Activated CD8-positive, alpha-beta memory T cell treated with anti-CD3 and anti-CD28 coated beads, Interleukin-2, amount 10 ng/mL, durations not matched to agents 7 days and 5 days (primary cell): ENCODE measurements at places on chromosomes 1 and 21.

- H3K4me3 ChIP-seq = no peak overlapping the region
- no peaks in the 10 kb centered on the region for H3K4me1 ChIP-seq
- H3K27ac ChIP-seq = no peak overlapping the region
- H3K36me3 ChIP-seq = no peaks in the 10 kb centered on the region
- no peaks in the 10 kb centered on the region for H3K27me3 ChIP-seq
These were observed 1369.1 kb upstream of the ADGRL4 start for GRCh38 chr1:80375662-80376061.

DNA sequence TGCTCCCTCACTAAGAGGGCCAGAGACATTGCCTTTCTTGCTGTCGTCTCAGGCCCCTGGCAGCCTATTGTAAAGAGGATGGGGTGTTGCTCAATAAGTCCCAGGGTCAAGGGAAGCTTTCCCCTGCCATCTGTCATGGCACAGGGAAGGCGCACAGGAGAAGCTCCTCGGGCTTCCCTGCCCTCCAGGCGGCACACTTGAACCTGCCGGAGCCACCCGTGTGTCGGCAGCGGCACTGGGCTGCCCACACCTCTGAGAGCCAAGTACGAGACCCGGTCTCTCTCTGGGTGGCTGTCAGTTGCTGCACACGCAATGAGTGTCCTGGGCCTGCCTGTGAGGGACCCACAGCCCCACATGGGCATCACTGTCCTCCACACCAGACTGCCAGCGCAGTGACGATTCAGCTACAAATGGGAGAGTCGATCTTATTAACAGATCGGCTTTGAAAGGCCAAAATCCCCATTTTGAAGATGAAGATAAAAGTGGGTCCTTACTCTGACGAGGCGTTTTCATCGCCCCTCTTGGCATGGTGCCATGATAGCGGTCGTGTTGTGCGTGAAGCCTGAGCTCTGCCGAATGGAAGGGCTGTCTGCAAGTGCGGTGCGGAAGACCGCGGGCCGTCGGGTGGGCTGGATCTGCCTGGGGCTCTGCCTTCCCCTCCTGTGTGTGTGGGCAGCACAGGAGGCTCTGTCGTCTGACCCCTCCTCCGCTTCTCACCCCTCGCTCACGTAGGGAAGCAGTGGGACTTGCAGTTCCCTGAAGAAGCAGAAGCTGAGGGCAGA lies 29.2 kb upstream of the PDXK start:
- no peak overlapping the region for H3K4me3 ChIP-seq
- H3K27me3 ChIP-seq = no peaks in the 10 kb centered on the region
- no peak for DNase-seq
- no peak overlapping the region for H3K27ac ChIP-seq

DNA sequence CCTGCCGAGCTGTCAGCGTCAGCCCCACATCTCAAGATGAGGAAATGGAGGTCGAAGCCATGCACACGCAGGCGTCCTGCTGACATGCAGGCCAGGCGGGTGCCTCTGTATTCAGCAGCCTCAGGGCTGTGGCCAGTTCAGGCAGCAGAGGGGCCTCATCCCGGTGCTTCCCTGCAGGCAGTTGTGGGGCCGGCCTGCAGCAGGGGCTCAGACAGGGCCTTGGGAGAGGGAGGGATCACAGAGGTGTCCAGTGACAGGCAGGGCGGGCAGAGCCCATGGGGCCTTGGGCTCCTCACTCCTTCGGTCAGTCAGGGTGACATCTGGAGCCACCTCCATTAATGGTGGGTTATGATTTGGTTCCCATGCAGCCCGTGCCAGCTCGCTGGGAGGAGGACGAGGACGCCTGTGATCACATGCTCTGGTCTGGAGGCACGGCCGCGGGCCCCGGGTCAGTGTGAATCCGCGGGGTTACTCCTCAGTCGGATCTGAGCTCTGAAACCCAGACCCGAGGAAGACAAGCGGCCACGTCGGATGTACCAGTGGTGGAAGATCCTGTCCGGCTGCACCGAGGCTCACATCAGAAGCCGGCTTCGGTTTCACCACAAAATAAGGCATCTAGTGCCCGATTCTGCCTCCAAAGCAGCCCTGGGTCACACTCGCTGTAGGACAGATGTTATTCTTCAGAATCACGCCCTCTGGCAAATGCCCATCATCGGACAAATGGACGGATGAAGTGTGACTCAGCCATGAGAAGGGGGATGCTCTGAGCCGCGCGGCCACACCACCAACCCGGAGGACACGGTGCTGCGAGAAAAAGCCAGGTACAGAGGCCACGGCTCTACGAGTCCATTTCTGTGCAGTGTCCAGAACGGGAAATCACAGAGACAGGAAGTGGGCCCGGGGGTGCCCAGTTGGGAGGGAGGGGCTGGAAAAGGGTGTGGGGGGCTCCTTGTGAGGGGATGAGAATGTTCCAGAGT lies 33.4 kb downstream of the KRTAP10-1 start:
- no peak overlapping the region for H3K27ac ChIP-seq
- H3K4me1 ChIP-seq = peaks cover 16% of the 10 kb centered on the region
- H3K4me3 ChIP-seq = no peak overlapping the region
- DNase-seq = no peak

- DNase-seq = no peak
- H3K36me3 ChIP-seq = peaks cover 4% of the 10 kb centered on the region
- no peak overlapping the region for H3K4me3 ChIP-seq
- peaks cover 6% of the 10 kb centered on the region for H3K27me3 ChIP-seq
- H3K4me1 ChIP-seq = peaks cover 12% of the 10 kb centered on the region
These were observed 20.7 kb downstream of the PDIK1L start for GRCh38 chr1:26132128-26132833.

GRCh38 chr1:61254634-61255357 lies 172.4 kb downstream of the NFIA start:
- H3K27ac ChIP-seq = peak overlapping the region; percentile 9
- no peaks in the 10 kb centered on the region for H3K27me3 ChIP-seq
- H3K36me3 ChIP-seq = peaks cover 2% of the 10 kb centered on the region
- DNase-seq = peak; percentile 42
- H3K4me3 ChIP-seq = peak overlapping the region; percentile 14

DNA sequence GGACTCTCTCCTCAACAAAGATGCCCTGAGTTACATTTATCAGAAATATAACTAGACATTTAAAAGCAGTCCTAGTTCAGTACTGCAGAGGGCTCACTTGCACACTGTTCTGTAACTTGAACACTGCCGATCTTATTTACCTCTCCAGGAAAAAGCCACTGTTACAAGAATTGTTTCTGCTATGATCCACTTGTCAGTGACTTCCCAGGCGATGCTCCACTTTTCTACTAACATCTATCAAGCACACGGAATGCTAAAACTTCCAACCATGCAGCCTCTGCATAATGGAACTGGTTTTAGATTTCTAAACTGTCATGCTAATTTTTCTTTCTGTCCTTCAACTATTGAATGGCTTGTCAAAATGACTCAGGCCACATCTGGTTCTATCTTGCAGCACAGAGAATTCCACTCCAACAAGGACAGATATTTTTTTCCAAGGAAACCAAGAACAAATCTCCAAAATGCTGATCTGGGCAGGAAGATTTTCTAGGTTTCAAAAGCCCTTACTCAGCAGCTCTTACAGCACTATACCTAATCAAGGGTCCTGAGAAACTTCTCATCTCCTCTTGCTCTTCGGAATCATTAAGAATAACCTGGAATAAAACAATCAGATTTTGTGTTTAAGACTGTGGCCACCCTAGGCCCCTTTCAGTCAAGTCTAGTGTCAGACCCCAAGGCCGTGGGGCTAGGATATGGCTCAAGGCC lies 9.9 kb downstream of the SEC16B start:
- no peaks in the 10 kb centered on the region for H3K27me3 ChIP-seq
- H3K27ac ChIP-seq = no peak overlapping the region
- DNase-seq = no peak
- H3K4me1 ChIP-seq = no peaks in the 10 kb centered on the region
- H3K36me3 ChIP-seq = no peaks in the 10 kb centered on the region

DNA sequence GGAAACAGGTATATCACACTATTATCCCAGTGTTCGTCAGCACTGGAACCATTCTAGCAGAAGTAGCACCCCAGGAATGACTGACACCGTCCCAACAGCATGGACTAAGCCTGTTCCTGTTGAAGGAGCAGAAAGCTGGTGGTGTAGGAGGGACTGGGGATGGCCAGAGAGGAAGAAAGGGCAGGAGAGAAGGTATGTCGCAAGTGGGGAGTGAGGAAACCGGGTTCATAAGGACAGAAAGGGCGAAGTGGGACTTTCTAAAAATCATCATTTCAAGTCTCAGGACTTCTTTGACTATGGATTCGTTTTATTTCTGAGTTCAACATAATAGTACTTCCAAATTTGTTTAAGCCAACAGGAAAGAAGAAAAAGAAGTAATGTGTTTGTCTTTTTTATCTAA lies 19.7 kb upstream of the MX1 start:
- peaks cover 79% of the 10 kb centered on the region for H3K36me3 ChIP-seq
- H3K27me3 ChIP-seq = no peaks in the 10 kb centered on the region

- H3K27ac ChIP-seq = no peak overlapping the region
- no peak overlapping the region for H3K4me3 ChIP-seq
- no peaks in the 10 kb centered on the region for H3K36me3 ChIP-seq
- no peaks in the 10 kb centered on the region for H3K4me1 ChIP-seq
- peaks cover 16% of the 10 kb centered on the region for H3K27me3 ChIP-seq
- peak; percentile 1 for DNase-seq
These were observed 523.8 kb downstream of the PTPRU start for GRCh38 chr1:29760067-29760564.

DNA sequence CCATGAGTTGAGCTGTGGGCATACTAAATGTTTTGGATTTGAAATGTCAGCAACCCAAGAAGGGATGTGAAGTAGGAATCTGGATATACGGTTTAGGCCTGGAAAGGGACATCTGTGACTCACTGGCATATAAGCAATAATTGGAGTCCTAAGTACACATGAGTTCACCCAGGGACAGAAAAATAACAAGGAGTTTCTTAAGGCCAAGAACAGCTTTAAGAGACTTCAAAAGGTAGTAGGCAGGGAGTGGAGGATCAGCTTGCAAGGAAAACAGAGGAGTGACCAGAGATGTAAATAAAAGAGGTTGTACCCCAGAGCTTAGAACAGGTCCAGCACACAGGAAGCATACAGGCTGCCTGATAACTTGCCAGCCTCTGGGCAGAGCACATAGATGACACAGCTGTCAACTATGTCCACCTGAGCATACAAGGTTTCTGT lies 28.1 kb downstream of the TMEM50B start:
- H3K27me3 ChIP-seq = no peaks in the 10 kb centered on the region
- peaks cover 15% of the 10 kb centered on the region for H3K36me3 ChIP-seq
- H3K4me3 ChIP-seq = no peak overlapping the region
- no peaks in the 10 kb centered on the region for H3K4me1 ChIP-seq
- DNase-seq = no peak

- no peak overlapping the region for H3K27ac ChIP-seq
- DNase-seq = no peak
- no peaks in the 10 kb centered on the region for H3K4me1 ChIP-seq
- H3K27me3 ChIP-seq = peaks cover 54% of the 10 kb centered on the region
These were observed 21.2 kb downstream of the NFASC start for GRCh38 chr1:204891860-204892259.

DNA sequence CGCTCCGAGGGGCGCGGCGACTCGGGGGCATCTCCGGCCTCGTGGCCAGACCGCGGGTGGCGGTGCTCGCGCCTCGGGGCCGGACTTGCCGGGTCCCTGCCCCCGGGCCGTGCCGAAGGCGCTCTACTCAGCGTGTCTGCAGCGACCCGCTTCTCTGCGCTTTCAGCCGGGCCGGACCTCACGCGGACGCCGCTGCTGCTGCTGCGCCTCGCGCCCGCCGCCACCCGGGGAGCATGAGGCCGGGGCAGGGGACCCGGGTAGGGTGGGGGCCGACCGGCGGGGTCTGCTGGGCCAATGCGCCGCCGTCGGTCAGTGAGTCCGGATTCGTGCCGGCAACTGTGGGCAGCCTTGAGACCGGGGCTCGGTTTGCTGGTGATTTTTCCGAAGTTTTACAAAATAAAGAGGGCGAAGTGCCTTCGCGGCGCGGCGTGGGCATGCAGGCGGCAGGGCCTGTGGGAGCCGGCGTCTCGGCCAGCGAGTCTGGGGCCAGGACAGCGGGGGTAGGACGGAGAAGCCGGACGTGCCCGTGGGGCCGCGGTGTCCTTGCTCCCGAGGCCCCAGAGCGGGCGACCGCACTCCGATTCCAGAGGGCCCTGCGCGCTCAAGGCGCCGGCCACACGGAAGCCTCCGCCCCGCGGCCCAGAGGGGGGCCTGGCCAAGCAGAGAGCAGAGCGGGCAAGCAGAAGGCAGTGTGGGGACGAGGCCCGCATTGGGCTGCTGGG lies 749 bp downstream of the FAM163A start:
- H3K4me3 ChIP-seq = no peak overlapping the region
- no peak for DNase-seq
- no peaks in the 10 kb centered on the region for H3K36me3 ChIP-seq
- no peak overlapping the region for H3K27ac ChIP-seq

GRCh38 chr1:233695901-233696300 lies 82.0 kb downstream of the KCNK1 start:
- DNase-seq = no peak
- no peaks in the 10 kb centered on the region for H3K4me1 ChIP-seq
- H3K27me3 ChIP-seq = peaks cover 6% of the 10 kb centered on the region
- no peak overlapping the region for H3K27ac ChIP-seq
- no peaks in the 10 kb centered on the region for H3K36me3 ChIP-seq

DNA sequence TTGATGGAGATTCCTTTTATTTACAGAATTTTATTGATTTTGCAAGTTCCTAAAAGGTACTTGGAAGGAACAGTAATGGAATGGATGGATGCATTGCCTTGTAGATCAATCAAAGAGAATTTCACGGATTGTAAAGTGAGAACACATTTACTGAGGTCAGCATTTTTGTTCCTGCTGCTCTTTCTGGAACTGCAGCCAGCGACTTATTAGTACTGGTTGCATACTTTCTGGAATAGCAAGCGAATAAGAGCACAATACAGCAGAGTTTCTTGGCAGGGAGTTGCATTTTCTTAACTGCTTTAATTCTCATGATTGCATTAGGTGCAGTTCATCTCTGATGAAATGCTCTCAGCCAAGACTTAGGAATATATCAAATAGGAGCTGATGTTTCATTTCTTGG lies 106.1 kb upstream of the CHODL start:
- no peaks in the 10 kb centered on the region for H3K27me3 ChIP-seq
- H3K27ac ChIP-seq = no peak overlapping the region
- no peak overlapping the region for H3K4me3 ChIP-seq
- H3K4me1 ChIP-seq = no peaks in the 10 kb centered on the region
- H3K36me3 ChIP-seq = no peaks in the 10 kb centered on the region
- DNase-seq = no peak

DNA sequence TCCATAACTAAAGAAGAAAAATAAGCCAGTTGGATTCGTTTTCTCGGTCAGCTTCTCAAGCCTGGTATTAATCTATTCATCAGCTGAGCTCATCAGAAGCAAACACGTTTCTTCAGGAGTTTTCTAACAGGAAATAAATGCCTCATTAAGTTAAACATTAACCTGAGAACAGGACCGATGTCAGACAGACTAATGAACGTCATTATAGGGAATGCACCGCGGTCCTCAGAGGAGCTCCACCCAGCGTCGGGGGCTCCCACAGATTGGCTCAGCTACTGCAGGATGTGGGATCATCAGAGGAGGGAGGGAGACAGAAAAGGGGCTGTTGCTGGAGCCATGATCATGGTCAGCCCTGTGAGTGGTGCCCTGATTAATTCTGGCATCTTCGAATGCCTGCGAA lies 615.4 kb downstream of the PTPRU start:
- DNase-seq = no peak
- no peaks in the 10 kb centered on the region for H3K4me1 ChIP-seq
- H3K27ac ChIP-seq = no peak overlapping the region
- H3K27me3 ChIP-seq = peaks cover 5% of the 10 kb centered on the region
- no peak overlapping the region for H3K4me3 ChIP-seq
